Stimulated activated CD4-positive, alpha-beta T cell treated with anti-CD3 and anti-CD28 coated beads, Interleukin-1b, Interleukin-23, amount 100 ng/mL, for 1 hour (primary cell): ENCODE measurements at places on chromosomes 7 and 10.

GRCh38 chr7:93231799-93232672 lies at the start of gene VPS50:
VPS50 (plus strand) TSS chr7:93232366; CDS start chr7:93232468, 102 bp downstream.
- DNase-seq: peak; percentile 74

- DNase-seq: no peak
Observed at GRCh38 chr7:151919595-151919994, 36.7 kb upstream of the GALNTL5 start.

- no peak for DNase-seq
Observed at GRCh38 chr7:155810770-155811559, 1.3 kb downstream of the SHH start.

DNA sequence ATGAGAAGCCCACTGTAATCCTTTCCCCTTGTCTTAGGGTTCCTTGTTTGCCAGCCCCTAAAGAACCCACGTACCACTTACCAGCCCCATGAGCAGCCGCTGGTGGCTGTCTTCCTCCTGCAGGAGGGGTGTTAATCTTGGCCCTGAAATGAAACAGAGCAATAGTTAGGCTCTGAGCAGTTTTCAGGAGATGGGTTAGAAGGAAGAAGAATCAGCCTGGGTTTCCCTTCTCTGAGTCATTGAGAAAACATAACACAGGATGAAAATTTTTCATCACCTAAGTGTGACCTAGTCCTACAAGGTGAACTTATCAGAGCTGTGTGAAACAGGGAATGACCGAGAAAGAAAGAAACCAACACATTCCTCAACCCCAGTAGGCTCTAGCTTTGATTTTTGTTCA lies 90.0 kb downstream of the GSAP start:
- no peak for DNase-seq

- no peak for DNase-seq
Observed at GRCh38 chr10:133196936-133197758, 32.9 kb upstream of the UTF1 start.

DNA sequence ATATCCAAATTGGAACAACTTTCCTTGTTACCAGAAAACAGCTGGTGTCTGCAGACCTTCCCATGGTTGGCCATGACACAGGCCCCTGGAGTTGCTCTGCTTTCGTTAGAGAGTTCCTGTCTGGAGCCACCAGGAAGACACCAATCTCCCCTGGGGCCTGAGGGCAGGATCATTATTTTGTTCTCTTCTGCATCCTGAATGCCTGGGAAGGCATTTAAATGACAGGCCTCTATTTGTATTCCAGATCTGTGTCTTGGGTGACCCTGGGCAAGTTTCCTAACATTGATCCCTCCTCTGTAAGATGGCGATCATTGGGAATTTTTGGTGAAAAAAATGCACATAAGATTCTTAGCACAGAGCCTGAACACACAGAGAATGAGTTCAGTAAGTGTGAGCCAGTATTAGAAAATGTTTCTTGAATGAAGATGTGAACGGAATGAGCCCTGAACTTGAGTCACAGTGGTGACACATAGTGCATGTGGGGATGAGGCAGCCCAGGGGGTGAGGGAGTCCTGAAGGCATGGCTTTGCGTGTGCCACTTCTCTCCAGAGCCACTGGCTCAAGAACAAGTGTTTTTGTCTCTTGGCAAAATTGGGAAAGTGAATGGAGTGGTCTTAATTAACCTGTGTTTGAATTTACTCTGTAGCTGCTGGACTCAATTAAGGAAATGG lies 28.4 kb downstream of the BMPER start:
- DNase-seq: no peak

DNA sequence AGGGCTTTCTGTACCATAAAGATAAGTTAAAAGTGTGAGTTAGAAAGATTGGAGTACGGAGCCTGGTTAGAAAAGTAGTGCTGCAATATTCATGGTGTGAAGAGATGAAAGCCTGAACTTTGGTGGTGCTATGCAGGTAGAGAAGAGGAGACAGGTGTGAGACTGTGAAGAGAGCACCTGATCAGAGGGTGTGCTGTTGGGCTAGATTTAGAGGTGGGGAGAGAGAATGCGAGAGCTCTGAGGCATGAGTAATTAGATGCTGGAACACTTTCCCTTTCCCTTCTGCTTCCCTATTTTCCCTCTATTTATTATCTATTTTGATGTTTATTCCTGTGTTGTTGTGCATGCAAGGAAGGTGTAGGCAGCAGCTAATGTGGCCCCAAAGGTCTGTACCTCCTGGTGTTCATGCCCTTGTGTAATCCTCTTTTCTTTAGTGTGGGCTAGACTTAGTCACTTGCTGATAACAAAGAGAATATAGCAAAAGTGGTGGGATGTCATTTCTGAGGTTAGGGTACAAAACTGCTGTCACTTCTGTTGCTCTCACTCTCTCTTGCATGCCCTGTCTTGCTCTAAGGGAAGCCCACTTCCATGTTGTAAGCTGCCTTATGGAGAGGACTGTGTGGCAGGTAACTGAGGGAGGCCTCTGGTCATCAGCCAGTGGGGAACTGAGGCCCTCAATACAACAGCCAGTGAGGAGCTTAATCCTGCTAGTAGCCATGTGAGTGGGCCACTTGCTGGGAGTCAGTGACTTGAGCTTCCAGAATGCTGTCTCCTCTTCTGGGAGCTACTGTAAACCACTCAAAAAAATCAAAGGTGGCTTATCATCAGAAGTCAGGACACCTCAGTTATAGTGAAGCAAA lies 2.6 kb upstream of the ATXN7L1 start:
- DNase-seq: no peak

DNA sequence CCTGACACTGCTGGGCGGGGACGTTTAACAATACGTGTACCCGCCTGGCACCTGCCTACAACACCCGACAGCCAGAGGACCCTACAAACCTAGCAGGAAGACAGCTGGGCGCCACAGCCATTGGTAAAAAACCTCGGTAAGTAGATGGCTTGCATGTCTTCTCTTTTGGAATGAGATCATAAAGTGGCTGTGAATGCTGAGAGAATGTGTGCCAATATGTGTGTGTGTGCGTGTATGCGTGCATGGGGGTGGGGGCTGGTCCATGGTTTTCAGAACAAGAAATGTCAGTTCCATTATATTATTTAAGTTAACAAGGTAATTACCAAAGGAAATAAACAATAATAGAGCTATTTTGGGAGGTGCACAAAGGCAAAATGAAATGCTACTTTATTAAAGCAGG lies 39.2 kb downstream of the PAPOLB start:
- no peak for DNase-seq

GRCh38 chr7:50502001-50502684 lies 52.0 kb upstream of the FIGNL1 start:
- DNase-seq: no peak

DNA sequence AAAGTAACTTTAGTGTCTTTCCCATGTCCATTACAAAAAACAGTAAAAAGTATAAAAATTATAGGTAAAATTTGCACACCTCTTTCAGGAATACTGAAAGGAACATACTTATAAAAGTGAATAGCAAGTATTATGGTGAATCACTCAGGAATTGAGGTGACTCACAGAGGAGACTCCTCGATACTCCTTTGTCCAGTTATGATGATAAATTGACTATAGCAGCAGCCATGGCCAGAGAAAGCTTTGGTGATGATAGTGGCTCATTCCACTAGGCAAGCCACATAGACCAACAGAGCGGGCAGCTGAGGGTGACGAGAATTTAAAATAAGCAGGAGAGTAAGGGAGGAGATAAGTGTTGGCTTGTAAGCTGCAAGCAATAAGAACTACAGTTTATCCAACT lies 1231.1 kb upstream of the CELF2 start:
- DNase-seq: no peak

DNA sequence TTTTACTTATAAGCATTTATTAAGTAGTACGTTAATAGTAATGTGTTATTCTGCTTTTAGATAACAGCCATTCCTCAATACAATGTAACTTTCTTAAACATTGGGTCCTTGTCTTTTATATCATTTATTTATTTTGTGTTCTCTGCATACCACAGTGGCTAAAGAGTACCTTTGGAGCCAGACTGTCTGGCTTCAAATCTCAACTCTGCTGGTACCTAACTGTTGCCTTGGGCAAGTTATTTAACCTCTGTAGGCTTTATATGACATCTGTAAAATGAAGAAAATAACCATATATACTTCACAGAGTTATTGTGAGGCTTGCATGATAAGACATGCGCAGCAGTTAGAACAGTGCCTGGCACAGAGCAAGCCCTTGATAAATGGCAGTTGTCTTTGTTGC lies 397.6 kb downstream of the MDFIC start:
- no peak for DNase-seq

DNA sequence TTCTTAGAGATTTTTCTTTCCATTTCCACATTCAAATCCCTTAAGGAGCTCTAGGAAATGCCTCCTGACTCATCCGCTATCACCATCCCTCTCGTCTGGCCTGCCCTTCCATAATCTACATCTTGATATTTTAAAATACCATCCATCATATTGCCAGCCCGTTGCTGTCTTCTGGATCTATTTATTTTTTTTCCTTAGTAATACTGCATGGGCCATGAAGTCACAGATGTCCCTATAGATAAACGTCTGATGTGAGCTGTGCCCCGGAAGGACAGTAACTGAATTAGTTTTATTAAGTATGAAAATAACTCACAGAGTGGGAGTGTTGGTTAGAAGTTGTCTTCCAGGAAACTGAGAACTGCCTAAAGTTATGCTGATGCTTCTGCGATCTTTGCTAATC lies 76.2 kb downstream of the KLF6 start:
- no peak for DNase-seq

- no peak for DNase-seq
Observed at GRCh38 chr10:104521901-104522694, 119.0 kb upstream of the SORCS3 start.

DNA sequence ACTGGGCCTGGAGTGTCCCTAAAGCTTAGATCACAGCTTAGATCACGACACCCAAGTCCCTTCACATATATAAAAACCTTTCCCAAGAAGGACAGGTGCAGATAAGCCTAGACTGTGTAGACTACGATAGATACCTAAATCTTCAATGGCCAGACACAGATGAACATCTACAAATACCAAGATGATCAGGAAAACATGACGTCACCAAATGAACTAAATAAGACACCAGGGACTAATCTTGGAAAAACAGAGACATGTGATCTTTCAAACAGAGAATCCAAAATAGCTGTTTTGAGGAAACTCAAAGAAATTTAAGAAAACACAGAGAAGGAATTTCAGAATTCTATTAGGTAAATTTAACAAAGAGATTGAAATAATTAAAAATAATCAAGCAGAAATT lies 1082.6 kb upstream of the PHF14 start:
- DNase-seq: no peak

GRCh38 chr7:22554184-22554583 lies 54.2 kb upstream of the STEAP1B start:
- DNase-seq: no peak

DNA sequence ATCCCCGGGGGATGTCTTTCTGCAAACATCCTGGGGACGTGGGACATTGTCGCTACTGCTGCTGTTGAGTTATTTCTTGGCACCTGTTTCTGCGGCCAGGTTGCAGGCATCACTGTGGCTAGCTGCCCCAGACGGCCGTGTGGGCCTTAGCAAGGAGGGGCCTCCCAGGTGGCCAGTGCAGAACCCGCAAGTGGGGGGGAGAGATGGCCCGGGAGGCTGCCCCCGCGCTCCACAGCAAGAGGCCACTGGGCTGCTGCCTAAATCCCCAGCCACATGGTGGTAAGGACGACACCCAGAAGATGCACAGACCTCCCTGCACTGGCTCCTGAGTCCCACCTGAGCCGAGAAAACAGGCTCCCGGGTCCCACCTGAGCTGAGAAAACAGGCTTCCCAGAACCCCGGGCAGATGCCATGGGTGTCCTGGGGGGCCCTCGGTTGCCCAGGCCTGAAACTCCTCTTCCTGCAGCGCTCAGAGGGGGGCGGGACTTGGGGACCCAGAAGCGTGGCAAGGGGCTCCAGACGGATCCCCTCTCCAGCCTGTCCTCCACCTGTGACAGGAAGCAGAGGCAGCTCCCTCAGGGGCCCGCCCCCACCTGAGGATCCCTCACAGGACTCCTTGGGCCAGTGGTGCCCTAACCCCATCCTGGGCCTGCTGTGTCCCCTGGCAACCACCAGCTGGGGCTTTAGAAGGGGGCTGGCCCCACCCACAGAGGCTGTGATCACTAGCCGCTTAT lies 952 bp upstream of the MAFK start:
- no peak for DNase-seq

DNA sequence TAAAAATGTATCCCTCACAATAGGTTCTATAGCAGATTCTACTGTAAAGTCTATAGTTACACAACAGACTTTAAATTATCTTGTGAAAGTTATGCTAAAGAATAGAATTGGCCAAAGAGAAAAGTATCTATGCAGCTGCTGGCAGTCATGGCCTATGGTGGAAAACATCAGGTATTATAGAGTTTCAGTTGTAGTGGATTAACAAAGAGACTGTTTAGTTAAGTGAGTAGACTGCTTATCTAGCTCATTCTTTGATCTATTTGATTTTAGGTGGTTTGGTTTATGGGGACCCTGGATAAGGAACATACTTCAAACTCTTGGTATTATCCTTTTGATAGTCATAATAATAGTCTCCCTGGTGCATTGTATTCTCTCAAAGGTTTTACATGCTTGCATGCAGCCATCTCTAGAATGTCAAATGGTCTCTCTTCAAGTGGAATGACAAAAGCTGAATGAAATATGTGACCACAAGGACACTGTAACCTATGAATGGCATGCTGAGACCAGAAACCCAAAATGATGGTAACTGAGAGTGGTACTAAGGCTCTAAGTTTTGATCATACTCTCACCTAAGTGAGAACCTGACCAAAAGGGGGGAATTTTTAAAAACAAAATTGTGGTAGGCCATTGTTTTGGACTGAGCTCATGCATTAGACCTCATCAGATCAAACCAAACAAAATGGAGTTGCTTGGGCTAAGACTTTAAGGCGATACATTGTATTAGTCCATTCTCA lies 54.9 kb upstream of the NAMPT start:
- no peak for DNase-seq

DNA sequence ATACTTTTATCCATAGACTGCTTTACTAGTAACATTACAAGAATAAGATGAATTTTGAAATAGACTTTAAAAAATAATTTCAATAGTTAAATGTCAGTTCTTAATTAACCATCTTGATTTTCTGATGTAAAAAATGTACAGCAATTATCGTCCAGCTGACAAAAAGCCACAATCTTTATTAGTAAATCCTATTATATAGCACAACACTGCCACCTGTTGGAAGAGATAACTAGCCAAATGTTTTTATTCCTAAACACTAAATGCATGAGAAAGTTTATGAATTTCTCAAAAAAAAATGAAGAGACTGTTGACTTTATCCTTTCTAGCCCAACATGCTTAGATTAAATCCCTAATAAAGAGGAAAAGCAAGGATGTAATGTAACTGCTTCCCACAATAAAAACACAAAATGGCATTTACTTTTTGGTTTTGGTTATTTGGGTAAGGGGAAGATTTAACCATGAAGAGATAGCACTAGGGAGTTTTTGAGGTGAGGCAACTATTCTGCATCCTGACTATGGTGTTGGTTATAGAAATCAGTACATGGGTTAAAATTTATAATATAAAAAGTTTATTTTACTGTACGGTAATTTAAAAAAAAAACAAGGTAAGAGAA lies 8.0 kb downstream of the COA1 start:
- no peak for DNase-seq
